ENCODE measurements at places on chromosomes 7 and 10.

- no peak for DNase-seq
These were observed 127.8 kb downstream of the SH3PXD2A start for GRCh38 chr10:103727546-103727963.

DNA sequence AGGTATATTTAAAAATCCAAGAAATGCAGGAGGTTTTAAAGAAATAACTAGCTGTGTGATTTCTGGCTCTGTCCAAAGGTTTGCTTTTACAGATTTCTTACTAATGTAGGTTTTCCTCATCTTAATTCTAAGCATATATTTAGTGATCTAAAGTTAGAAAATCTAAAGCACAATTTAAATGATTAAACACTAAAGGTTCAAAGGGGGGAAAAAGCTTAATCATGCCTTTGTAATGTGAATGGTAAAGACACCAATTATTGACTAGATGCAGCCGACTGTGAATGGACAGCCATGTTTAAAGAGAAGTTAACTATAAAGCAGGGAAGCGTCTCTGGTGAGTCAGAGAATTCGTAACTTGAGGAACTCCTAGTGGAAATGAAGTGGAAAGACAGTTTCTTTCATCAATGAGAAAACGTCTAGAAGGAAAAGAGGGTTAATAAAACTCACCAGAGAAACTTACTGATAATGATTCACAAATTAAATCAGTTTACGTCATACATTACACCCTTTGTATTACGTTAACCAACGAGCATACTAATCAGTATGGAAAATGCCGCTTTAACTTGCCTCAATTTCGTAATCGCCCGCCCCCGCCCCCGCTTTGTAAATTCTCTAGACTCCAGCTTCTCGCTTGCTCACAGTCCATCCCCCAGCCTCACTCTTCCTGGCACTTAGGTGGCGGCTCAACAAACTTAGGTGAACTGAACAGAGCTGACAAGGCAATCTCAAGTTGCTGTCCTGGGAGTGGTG is 1.1 kb upstream of the HBP1 start:
- DNase-seq = peak; percentile 69

- no peak for DNase-seq
These were observed 123.0 kb downstream of the GPR85 start for GRCh38 chr7:112963634-112964033.

DNA sequence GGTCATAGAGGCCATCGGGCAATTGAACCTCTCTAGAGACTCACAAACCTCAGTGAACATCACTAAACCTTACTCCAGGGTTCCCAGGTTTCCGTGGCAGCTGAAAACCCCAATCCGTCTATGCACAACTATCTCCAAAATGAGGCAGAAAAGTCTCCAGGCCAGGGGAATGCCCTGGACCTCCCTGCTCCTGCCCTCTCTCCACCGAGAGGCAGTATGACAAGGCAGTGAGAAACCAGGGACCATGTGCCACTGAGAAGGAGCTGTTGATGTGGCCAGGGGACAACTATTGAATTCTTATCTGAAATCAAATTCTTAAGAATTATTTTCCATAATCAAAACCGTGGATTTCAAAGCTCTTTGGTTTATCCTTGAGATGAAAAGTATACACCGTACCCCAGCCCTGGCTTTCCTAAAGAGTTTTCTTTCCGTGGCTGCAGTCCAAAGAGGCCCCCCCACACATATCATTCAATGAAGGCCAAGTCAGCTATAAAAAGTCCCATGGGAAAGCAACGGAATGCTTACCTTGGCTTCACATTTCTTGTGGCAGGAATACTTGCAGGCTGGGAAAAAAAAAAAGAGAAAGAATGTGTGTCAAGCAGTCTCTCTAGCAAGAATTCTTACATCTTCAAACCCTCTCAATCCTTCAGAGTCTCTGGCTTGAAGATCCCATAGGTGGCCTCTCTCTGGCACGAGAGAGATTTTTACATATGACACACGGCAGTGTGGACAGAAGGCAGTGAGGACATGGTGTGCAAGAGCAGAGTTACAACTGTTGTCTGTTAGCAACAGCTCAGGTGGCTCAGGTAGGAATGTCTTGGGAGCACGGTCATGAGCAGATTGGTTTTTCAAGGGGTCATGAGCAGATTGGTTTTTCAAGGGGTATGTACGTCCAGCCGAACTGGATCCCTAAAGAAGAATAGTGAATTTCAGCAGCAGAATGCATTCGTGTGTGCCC is 75.2 kb downstream of the TNS3 start:
- no peak for DNase-seq

DNA sequence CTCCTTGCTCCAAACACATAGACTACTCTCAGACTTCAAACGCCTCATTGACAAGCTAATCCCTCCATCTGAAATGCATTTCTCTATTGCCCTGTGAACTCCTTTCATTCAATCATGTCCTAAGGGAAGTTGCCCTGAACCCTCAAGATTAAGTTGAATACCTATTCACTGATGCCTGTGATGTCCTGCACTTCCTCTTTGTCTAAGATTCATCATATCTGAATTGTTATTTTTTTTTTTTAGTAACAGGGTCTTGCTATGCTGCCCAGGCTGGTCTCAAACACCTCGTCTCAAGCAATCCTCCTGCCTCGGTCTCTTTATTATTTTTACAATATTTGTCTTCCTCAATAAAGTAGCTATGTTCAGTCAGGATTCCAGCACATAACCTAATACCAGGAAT is 3.2 kb downstream of the PSMA2 start:
- no peak for DNase-seq

GRCh38 chr10:77111611-77112550 is 525.7 kb downstream of the KCNMA1 start:
- DNase-seq = no peak

GRCh38 chr10:107081644-107082043 is 82.9 kb downstream of the SORCS1 start:
- no peak for DNase-seq

DNA sequence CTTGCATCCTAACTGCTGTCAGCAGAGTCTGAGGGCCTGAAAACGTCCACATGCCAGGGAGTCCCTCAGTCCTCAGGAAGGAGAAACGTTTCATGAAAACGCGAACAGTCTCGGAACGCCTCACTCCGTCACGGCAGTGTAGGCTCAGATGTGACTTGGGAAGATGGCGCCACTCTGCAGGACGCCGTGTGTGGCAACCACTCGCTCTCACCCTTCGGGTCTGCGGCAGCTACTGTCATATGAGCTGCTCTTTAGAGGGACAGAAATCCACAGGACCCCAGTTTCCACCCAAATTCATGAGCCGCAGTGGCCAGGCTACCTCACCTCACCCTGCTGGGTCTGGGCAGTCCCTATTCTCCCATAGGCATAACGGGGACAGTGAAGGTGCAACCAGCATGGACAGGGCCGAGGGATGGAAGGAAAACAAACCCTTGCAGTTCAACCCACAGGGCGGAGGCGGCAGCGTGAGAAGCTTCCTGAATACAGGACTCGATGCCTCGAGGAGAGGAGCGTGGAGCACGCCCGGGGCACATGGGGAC is 438.3 kb downstream of the DNAJB6 start:
- no peak for DNase-seq

GRCh38 chr10:110200503-110200902 is 6.9 kb upstream of the MXI1 start:
- no peak for DNase-seq

- no peak for DNase-seq
These were observed 123.7 kb downstream of the TACC2 start for GRCh38 chr10:122112625-122113160.

GRCh38 chr7:44713141-44713540 is 35.5 kb upstream of the ZMIZ2 start:
- DNase-seq = no peak

DNA sequence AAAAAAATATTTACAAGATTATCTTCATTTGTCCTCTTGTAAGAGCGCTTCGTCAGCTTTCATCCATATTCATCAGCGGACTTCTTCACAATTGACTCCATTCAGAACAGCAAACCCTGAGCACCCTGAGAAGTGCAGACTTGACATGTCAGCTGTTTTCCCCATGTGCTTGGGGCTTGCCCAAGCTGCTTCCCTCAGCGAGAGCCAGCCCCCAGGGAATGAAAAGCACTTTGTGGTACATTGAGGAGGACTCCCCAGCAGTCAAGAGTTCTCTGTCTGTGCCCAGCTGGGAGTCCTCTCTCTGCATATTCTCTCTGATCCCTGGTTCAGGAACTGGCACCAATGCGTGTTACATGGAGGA is 22.7 kb downstream of the HKDC1 start:
- no peak for DNase-seq

GRCh38 chr7:92586403-92586802 is 3.8 kb downstream of the FAM133B start:
- DNase-seq = no peak

- DNase-seq = no peak
These were observed 29.5 kb upstream of the VDAC2 start for GRCh38 chr10:75181073-75181472.

Data from stimulated activated CD4-positive, alpha-beta T cell treated with anti-CD3 and anti-CD28 coated beads, Interleukin-1b, Interleukin-23, amount 100 ng/mL, for 48 hours (primary cell).